Activated CD8-positive, alpha-beta memory T cell treated with anti-CD3 and anti-CD28 coated beads, Interleukin-2, amount 10 ng/mL, durations not matched to agents 7 days and 5 days (primary cell): ENCODE measurements at places on chromosomes 5 and 9. TPM values are rescaled to one million over a fixed set of nuclear protein-coding genes. Genes with fewer than 3 reads are reported as not detected.

- H3K4me1 ChIP-seq = no peaks in the 10 kb centered on the region
- peaks cover 26% of the 10 kb centered on the region for H3K27me3 ChIP-seq
- H3K27ac ChIP-seq = no peak overlapping the region
- no peak for DNase-seq
- no peaks in the 10 kb centered on the region for H3K36me3 ChIP-seq
Measured at GRCh38 chr5:172648013-172648381, 6.9 kb downstream of the NEURL1B start.

- no peaks in the 10 kb centered on the region for H3K4me1 ChIP-seq
- peak; percentile 9 for DNase-seq
- no peak overlapping the region for H3K27ac ChIP-seq
- H3K36me3 ChIP-seq = no peaks in the 10 kb centered on the region
- H3K4me3 ChIP-seq = no peak overlapping the region
Measured at GRCh38 chr5:176738637-176739250, 71.6 kb upstream of the UNC5A start.

DNA sequence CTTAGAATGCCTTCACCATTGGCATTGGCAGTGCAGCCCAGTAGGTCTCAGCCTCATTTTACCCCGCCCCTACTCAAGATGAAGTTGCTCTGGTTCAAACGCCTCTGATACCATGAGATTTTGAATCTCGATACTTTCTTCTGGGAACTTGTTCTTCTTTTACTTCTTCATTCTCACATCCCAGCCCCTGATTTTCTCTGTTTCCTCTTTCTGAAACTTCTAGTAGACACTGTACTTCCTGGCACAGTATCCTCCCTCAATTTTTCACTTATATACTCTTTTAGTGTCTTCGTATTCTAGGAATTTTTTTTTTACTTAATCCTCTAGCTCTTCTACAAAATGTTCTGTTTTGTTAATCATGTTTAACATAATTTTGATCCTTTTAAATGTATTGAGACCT is 13.1 kb upstream of the ZNF79 start:
- peaks cover 9% of the 10 kb centered on the region for H3K27me3 ChIP-seq
- H3K4me1 ChIP-seq = peaks cover 3% of the 10 kb centered on the region
- H3K4me3 ChIP-seq = no peak overlapping the region
- DNase-seq = no peak
- H3K36me3 ChIP-seq = no peaks in the 10 kb centered on the region

DNA sequence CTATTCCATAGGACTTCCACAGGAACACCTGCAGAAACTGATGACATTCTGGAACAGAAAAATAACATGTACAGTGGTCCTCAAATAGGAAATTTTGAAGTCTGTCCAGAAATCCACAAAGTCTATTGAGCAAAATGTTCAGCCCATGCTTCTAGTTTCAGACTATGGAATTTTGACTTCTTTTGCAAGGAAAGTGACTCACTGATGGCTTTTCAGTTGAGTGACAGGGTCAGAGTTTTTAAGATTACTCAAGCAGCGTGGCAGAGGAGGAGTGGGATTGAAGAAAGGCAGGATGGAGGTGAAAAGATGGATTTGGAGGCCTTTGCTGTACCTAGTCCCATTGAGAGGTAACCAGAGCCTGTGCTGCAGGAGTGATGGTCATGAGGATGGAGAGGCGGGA is 151.5 kb downstream of the GOLPH3 start:
- DNase-seq = no peak
- no peaks in the 10 kb centered on the region for H3K27me3 ChIP-seq
- H3K27ac ChIP-seq = no peak overlapping the region
- H3K4me3 ChIP-seq = no peak overlapping the region
- no peaks in the 10 kb centered on the region for H3K36me3 ChIP-seq

- H3K4me1 ChIP-seq = peaks cover 4% of the 10 kb centered on the region
- H3K4me3 ChIP-seq = no peak overlapping the region
- no peaks in the 10 kb centered on the region for H3K36me3 ChIP-seq
- peaks cover 20% of the 10 kb centered on the region for H3K27me3 ChIP-seq
- H3K27ac ChIP-seq = no peak overlapping the region
Measured at GRCh38 chr5:84378961-84379360, 5.7 kb downstream of the EDIL3 start.

DNA sequence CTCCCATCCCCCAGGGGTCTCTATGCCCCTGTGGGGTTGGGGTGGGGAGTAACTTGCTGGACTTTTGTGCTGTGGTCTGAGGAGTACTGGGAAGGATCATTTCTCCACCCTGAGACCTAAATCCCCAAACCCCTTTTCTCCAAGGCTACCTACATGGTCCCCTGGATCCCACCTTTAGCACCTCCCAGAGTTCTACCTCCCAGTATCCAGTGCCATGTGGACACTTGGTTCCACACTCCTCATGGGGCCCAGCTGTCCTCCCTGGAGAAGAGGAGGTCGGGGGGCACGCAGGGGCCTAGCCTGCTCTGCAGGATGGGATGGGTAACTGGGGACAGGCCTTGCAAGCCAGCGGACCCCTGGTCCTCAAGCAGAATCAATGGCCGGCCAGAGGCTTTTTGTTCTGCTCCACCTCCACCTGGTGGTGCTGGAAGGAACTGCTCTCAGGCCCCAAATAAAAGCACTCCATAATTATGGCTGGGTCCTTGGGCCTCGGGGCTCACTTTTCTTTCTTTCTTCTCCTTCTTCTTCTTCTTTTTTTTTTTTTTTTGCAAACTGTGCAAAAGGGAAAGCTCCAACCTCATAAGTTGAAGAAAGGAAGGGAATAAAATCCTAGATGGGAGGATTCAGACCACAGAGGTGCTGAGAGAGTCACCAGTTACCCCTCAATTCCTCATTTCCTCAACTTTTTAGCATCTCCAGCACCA is 68.4 kb downstream of the PSD2 start:
- H3K4me1 ChIP-seq = no peaks in the 10 kb centered on the region
- DNase-seq = peak; percentile 71
- peaks cover 15% of the 10 kb centered on the region for H3K27me3 ChIP-seq
- no peak overlapping the region for H3K4me3 ChIP-seq

DNA sequence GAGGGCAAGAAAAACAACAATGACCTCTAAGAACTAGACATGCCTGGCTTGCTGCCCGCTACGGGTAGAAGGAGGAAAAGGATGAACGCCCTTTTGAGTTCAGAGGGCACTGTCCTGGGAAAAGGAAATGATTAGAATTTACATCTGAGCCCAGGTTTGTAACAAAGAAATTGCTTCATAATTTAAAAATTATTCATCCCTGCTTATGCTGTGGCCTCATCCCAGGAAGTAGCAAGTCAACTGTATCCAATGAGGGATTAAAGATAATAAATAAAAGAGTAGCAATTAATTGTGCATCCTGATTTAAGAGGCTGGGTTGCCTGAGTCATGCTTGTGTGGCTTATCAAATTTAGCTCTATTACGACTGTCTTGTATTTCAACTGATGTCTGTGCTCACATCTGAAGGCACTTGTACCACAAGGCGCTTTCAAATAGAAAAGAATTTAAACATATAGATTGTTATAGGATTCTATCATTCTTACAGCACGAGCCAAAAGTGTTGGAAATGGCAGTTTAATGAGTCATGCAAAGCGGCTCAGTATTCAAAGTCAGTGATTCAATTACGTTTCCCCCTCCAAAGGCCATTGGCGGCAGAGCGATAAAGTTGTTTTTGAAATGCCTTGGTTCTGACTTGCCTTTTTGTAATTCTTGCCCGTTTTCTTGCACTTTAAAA is 40.0 kb upstream of the DMRT1 start:
- H3K4me3 ChIP-seq = no peak overlapping the region
- DNase-seq = no peak
- H3K36me3 ChIP-seq = no peaks in the 10 kb centered on the region

- H3K4me1 ChIP-seq = peaks cover 24% of the 10 kb centered on the region
- H3K27ac ChIP-seq = no peak overlapping the region
- no peak overlapping the region for H3K4me3 ChIP-seq
- no peaks in the 10 kb centered on the region for H3K27me3 ChIP-seq
Measured at GRCh38 chr5:35869685-35870277, 13.1 kb downstream of the IL7R start.

GRCh38 chr5:40277161-40277906 is 402.4 kb upstream of the PTGER4 start:
- H3K27me3 ChIP-seq = no peaks in the 10 kb centered on the region
- peaks cover 38% of the 10 kb centered on the region for H3K4me1 ChIP-seq
- peaks cover 36% of the 10 kb centered on the region for H3K36me3 ChIP-seq
- H3K4me3 ChIP-seq = peak overlapping the region; percentile 55
- peak overlapping the region; percentile 92 for H3K27ac ChIP-seq
- peak; percentile 50 for DNase-seq

DNA sequence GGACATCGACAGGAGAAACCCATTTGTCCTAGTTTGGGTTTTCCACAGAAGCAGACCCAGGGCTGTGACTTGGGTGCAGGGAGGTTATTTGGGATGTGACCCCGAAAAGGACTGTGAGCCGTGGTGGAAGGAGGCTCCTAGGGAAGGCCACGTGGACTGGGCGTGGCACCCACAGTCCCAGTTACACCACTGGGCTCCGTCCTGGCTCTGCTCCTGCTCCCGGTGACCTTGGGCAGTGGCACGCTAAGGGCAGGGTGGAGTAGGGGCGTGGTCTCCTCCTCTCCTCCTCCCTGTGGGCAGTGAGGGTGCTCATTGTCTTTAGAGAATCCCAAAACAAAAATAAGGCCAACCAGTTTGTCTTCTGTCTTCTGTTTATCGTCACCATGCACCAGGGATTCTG is 190.1 kb downstream of the GADD45G start:
- H3K4me3 ChIP-seq = no peak overlapping the region
- no peak for DNase-seq
- peaks cover 5% of the 10 kb centered on the region for H3K27me3 ChIP-seq
- H3K4me1 ChIP-seq = no peaks in the 10 kb centered on the region
- no peaks in the 10 kb centered on the region for H3K36me3 ChIP-seq

DNA sequence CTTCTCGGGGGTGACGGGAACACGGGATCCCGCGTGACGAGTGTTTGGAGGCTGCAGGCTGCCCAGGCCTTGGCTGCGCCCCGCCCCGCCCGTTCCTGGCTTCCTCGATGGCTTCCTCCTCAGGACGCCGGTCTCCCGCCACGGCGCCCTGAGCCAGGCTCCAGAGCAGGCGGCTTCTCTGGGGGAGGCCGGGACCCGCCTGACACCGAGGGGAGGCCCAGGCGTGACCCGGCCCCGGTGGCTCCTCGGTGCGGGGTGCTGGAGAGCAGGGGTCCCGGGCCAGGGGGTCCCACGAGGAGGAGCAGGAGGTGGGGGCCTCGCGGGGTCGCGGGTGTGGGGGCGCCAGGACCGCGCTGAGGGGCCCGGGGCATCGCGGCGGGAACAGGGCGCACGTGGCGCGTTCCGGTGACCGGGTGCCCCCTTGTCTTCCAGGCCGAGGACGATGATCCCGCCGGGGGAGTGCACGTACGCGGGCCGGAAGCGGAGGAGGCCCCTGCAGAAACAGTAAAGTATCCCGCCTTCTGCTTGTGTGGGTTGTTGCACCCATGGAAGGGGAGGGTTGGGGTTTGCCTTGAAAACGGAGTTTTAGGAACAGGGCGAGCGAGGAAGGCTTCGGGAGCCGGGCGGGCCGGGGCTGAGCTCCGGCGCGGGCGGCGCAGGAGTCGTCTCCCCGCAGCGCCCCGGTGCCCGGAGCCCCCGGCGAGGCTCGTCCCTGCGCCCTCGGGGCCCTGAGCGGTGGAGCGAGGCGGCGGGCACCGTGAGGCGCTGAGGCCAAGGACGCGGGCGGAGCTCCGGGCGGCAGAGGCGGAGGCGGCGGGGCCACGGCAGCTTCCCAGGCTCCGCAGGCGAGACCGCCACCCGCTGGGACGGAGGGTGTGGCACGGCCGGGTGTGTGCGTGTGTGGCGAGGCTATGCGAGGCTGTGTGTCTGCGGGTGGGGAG is 22.2 kb downstream of the AHRR start:
- H3K27ac ChIP-seq = peak overlapping the region; percentile 95
- H3K27me3 ChIP-seq = no peaks in the 10 kb centered on the region
- peak overlapping the region; percentile 83 for H3K4me3 ChIP-seq
- H3K36me3 ChIP-seq = peaks cover 48% of the 10 kb centered on the region
- peak; percentile 71 for DNase-seq

GRCh38 chr5:37738865-37739488 is 100.9 kb downstream of the GDNF start:
- peaks cover 31% of the 10 kb centered on the region for H3K4me1 ChIP-seq
- no peak for DNase-seq
- no peak overlapping the region for H3K27ac ChIP-seq
- H3K27me3 ChIP-seq = peaks cover 13% of the 10 kb centered on the region
- H3K4me3 ChIP-seq = no peak overlapping the region

DNA sequence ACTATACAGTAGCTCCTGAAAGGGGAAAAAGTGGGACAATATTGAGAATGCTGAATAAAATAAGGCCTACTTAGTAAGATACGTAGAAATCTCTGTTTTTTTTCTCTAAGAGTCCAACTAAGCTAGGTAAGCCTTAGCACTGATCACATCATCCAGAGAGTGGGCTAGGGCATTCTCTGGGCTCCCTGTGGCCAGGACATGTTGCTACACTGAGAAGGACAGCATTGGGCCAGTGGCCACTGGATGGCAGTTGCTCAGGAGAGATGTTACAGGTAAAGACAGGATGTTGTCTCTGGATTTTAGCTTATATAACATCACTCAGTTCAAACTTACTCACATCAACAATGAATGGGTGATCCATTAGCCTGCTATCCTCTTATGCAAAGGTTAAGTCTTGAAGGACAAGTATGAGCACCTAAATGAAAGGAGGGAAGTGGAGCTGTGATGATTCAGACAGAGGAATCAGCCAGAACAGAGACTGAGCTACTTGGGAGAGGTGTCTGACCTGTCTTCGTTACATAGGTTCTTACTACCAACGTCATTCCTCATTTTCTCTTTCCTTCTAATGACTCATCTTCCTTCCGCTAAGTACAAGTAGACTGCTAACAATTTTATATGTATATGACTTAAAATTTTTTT is 226.6 kb upstream of the ADCY2 start:
- no peaks in the 10 kb centered on the region for H3K27me3 ChIP-seq
- no peak overlapping the region for H3K27ac ChIP-seq
- no peak overlapping the region for H3K4me3 ChIP-seq
- no peaks in the 10 kb centered on the region for H3K4me1 ChIP-seq
- no peak for DNase-seq

ZNF483 gene
- 2.8 TPM for total RNA-seq

CDH10 gene
- not detected for total RNA-seq

PCDHB15 gene
- not detected for total RNA-seq

PHYKPL gene
- total RNA-seq = 117 TPM

PHPT1 gene
- 96.8 TPM for total RNA-seq

S1PR3 gene
- 0.06 TPM for total RNA-seq
